Suppressor macrophage (primary cell): ENCODE measurements at places on chromosomes 2 and 18.

- no peak for DNase-seq
Observed at GRCh38 chr2:36587101-36587500, 10.9 kb downstream of the FEZ2 start.

DNA sequence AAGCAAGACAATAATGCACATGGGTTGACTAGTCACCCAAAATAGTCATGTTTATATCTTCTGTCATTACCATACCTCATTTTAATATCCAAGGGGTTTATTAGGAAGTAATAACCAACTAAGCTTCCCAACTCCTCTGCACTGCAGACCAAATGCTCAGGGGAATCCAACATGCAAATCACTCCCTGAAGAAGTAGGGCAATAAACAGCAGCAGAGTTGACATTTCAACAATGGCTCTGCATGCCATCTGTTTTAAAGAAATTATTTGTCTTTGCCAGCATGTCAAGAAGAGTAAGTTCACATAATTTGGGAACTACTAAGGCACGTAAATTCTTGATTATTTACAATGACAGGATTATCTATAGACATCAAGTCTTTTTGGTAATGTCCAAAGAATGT lies 84.4 kb upstream of the LYPD1 start:
- DNase-seq = no peak

- no peak for DNase-seq
Observed at GRCh38 chr2:10532638-10533101, 84.5 kb upstream of the ODC1 start.

DNA sequence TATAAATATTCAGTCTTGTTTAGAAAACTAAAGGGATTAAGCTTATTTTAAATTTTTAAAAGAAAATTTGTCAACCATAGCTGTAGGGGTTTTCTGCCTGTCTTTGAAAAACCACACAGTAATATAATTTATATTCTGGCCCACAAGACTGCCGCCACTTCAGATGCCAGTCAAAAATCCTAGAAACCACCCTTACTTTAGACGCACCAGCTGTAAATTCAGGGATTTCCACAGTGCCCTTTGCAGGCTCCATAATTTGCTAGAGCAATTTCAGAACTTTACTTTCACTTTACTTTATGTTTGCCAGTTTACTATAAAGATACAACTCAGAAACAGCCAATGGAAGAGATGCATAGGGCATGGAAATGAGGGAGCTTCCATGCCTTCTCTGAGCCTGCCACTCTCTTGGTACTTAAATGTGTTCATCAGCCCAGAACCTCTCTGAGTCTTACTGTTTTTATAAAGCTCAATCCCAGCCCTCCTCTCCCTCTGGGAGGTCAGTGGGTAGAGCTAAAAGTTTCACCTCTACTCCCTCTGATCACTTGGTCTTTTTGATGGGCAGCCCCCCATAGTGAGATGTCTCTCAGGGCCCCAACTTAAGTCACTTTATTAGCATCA lies 63.3 kb downstream of the KYNU start:
- DNase-seq = no peak

- no peak for DNase-seq
Observed at GRCh38 chr2:57740891-57741290, 305.7 kb upstream of the VRK2 start.

GRCh38 chr2:14577843-14578242 lies 54.7 kb upstream of the LRATD1 start:
- no peak for DNase-seq

DNA sequence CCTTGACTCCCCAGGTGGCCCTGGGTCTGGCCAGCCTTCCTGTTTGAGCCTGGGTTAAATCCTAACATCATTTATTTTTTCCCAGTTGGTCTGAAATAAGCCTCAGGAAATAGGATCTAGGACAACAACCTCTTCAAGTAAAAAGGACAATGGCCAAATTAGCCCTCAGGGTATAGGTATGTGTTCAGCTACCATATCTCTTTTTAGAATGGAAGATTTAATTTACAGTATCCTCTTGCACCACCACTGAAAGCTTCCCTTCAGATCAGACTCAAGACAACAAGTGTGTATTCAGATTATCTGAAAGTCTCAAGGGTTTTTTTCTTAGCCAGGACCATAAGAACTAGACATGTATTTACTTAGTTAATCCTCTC lies 61.6 kb upstream of the CXCR4 start:
- no peak for DNase-seq
